T-helper 1 cell (primary cell): ENCODE measurements at places on chromosomes 5 and 9.
A peak's percentile ranks its signal among the peaks of the same experiment; 100 is the strongest.

- DNase-seq = no peak
Observed at GRCh38 chr9:121317737-121318630, 50.0 kb downstream of the GSN start.

GRCh38 chr9:109817846-109818472, 38.0 kb downstream of the PALM2AKAP2 start:
- no peak for DNase-seq

GRCh38 chr5:96331210-96331609, 101.8 kb downstream of the PCSK1 start:
- no peak for DNase-seq

GRCh38 chr9:130662099-130662969, 2.1 kb upstream of the PRDM12 start:
- no peak for DNase-seq

DNA sequence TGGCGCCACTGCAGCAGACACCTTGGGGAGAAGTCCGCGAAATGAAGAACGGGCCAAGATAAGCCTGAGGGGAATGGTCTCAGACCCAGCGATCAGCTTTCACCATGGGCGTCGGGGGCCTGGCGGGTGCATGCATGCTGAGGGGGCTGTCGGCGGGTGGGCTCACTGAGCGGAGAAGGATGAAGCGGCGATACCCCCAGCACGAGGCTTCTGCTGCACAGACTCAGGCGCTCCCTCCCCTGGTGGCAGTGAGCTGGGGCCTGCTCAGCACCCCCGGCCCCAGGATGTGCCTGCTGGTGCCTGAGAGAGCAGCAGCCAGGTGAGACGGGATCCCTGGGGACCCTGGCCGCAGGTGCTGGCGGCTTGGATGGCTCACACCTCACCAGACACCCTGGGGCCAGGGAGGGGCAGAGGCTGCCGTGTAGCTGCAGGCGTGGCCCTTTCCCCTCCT, 31.2 kb downstream of the CEP72 start:
- DNase-seq = no peak

DNA sequence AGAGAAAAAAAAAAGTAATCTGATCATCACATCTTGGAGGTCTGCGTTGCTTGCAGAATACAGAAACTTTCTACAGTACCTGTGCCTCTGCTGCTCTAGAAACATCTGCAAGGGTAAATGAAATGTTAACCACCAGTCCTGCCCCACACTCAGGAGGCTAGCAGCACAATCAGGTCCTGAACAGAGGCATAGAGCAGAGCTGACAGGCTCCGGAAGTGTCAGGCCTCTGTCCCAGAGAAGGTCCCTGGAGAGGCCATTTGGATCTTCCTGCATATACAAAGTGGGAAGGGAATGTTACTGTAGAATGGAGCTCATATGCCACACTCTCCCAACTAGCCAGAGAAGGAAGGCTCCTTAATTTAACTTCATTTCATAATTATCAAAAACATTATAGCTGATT, 7.2 kb downstream of the NRG2 start:
- DNase-seq = no peak

GRCh38 chr9:72960446-72960845, 7.6 kb upstream of the ALDH1A1 start:
- DNase-seq = no peak

DNA sequence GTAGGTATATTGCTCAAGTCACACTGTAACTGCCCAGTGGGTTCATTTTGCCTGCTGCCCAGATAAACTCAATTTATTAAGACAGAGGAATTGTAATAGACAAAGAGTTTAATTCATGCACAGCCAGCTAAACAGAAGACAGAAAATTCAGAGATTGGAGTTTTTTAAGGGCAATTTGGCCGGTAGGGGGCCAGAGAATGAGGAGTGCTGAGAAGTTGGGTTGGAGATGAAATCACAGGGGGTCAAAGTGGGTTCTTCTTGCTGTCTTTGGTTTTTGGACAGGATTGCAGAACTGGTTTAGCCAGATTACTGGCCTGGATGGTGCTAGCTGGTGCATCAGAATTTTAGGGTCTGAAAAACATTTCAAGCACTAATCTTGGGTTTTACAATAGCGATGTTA, 20.7 kb upstream of the IL33 start:
- DNase-seq = no peak

- DNase-seq = no peak
Observed at GRCh38 chr5:31707329-31707728, 68.4 kb downstream of the PDZD2 start.

DNA sequence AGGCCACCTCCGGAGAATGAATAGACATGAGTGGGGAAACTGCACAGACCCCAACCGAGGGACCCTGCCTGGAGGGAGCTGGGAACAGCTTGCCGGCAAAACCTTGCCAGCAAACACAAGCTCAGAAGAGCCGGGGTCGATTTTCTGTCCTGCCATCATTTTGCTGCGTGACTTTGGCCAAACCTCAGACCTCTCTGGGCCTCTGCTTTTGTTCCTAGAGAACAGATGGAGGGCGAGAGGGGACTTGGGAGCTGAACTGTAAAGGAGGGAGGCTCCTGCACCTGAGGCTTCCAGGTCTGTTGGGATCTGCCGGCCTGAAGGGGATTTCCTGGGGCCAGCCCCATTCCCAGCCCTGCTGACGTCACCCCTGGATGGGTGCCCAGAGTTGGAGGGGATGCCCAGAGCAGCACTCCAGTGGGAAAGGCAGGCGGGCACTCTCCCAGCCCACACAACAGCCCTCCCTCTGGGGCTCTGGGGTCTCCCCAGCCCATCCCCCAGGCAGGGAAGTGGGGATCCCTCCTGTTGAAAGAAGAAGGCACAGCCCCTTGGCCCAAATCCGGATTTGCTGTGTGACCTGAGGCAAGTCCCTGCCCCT, 40.4 kb upstream of the SYNPO start:
- DNase-seq = no peak

DNA sequence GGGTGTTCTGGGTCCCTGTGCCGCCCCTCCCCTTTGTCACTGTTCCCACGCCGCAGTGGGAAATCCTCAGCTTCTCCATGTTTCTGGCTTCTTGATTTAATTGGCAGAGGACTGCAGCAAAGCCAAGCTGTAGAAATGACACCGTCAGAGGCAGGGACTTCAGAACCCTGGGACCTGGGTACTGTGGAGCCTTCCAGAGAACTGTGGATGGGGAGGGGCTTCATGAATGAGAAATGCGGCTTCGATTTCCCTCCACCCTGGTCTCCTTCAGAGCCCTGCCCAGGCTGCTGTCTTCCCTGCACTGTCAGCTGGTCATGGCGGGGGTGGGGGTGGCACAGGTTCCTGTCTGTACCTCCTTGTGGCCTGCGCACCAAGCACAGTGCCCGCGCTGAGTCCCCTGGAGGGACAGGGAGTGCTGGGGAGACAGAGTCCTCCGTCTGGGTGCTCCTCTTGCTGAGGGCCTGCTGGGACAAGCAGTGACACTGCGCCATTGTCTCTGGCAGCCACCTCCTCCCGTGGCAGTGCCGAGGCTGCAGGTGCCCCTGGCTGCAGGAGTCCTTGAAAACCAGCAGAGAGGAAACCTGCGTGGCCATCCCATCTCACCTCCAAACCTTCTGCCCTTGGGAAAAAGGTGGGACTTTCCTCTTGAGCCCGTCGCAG, 47.2 kb downstream of the COL5A1 start:
- no peak for DNase-seq

DNA sequence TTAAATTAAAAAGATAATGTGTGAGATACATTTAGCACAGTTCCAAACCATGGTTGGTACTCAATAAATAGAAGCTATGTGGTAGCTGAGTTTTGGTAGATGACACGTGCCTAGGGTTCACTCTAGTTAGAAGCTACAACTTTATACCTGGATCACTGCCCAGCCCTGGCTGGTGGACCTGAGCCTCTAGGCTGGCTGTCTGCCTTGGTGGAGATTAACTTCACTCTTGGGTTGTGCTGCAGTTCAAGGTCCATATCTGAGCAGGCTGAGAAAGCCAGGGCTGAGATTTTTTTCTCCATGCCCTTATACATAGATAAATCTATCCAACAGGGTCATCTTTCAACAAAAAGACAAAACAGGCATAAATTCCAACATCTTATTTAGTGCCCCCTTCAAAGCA, 44.6 kb upstream of the SPDL1 start:
- no peak for DNase-seq

DNA sequence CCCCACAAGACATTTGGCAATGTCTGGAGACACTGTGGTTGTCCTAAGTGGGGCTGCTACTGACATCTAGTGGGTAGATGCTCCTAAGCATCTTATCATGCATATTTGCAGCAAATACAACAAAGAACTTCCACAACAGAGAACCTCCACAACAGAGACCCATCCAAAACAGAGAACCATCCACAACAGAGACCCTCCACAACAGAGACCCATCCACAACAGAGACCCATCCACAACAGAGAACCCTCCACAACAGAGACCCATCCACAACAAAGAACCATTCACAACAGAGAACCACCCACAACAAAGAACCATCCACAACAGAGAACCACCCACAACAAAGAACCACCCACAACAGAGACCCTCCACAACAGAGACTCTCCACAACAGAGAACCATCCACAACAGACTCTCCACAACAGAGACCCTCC, 32.8 kb downstream of the ARPC5L start:
- DNase-seq = peak; percentile 49

GRCh38 chr5:56763711-56764466, 51.5 kb upstream of the MAP3K1 start:
- DNase-seq = no peak

DNA sequence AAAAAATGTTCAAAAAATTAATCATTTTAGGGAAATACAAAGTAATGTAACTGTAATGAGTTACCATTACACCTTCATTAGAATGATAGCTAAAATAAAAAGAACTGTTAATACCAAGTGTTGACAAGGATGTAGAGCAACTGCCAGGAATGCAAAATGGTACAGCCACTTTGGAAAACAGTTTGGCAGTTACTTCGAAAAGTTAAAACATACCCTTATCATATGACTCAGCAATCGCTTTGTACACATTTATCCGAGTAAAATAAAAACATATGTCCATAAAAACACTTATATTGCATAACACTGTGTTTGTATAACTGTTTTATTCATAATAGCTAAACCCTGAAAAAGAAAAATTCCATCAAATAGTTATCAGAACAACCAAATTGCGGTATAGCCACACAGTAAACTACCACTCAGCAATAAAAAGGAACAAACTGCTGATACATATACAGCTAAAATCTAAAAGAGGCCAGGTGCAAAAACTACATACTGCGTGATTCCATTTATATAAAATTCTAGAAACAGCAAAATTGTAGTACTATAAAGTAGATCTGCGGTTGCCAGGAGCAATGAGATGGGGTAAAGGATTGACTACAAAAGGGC, 61.7 kb downstream of the RFX3 start:
- DNase-seq = no peak

- DNase-seq = no peak
Observed at GRCh38 chr5:150131978-150132694, 23.5 kb downstream of the PDGFRB start.

DNA sequence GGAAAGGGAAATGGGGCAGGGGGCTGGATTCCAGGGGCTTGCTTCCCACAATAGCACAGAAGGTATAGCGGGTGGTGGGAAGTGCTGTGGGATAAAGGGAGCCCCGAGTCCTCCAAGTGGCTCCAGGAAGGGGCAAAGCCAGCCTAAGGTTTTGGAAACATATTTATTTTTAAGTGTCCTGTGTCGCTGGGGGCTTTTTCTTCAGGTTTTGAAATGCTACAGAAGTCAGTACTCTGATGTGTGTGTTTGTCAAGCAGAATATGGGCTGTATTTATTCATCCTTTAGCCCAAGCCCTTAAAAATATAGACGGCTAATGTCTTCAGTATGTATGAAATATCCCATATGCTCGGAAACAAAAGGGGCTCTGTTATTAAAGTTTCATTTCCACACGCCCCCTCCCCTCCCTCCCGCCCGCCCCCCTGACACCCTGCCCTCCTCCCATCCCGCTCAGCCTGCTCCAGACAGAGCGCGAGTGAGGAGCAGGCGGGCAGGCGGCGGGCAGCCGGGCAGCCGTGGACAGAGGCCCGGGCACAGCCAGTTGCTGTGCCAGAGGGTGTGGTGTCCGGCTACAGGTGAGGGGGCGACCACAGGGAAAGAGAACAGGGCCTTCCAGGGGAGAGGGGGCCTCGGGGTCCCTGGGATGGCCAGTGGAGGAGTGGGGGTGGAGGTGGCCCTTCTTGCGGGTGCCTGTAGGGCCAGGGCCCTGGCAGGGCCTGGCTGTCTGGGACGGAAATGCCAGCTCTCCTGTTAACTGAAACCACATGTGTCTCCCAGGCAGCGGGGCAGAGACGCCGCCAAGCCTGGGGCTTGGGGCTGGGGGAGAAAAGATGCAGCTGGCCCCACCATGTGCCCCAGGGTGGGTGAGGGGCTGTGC, 39.6 kb upstream of the SYNPO start:
- DNase-seq = no peak

GRCh38 chr9:87389936-87390335, 107.7 kb upstream of the DAPK1 start:
- DNase-seq = no peak

GRCh38 chr5:128962211-128962610, 3.1 kb upstream of the SLC27A6 start:
- DNase-seq = no peak

GRCh38 chr9:136014147-136014923, 53.2 kb upstream of the UBAC1 start:
- no peak for DNase-seq

GRCh38 chr5:18393565-18394442, 759.5 kb downstream of the TAF11L14 start:
- peak; percentile 2 for DNase-seq

DNA sequence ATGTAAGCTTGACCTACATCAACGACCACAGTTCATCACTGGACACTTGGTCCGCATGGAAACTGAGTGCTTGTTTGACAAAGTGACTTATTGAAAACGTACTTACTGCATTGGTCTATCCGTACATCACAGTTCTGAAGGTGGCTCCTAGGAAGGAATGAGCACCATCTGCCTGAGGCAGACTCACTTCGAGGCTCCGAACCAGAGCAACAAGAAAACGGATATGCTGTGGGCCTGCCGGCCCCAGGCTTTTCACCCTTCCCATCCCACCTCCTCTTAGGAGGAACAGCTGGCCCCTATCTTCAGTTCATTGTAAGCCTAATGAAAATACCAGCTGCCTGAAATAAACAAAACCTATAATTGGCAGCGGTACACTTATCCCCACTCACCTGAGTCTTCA, 67.2 kb upstream of the TSLP start:
- no peak for DNase-seq
